ENCODE measurements at places on chromosomes 5 and 9.

DNA sequence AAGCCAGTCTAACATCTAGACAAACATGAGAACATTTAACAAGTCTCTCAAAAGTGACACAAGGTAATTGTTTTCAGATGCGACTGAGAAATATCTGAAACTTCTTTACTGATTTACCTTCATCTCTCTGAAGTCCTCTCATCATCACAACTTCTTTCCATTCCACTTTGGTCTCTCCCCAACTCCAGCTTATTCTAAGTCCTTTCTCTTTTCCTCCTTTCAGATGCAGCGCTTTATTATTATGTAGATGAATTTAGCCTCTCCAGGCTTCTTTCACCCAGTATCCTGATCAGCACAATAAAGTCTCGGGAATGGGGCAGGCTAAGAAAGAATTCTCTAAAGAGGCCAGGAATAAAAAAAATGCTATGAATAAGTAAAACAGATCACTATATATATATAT lies 128.0 kb downstream of the KCTD16 start:
- no peaks in the 10 kb centered on the region for H3K36me3 ChIP-seq
- no peak for DNase-seq
- no peak overlapping the region for H3K27ac ChIP-seq
- H3K4me3 ChIP-seq: no peak overlapping the region
- H3K27me3 ChIP-seq: no peaks in the 10 kb centered on the region

GRCh38 chr9:98146101-98146991 lies 27.3 kb upstream of the TRIM14 start:
- H3K27ac ChIP-seq: peak overlapping the region; percentile 95
- H3K27me3 ChIP-seq: no peaks in the 10 kb centered on the region
- no peak for DNase-seq
- no peak overlapping the region for H3K4me3 ChIP-seq
- H3K4me1 ChIP-seq: peaks cover 69% of the 10 kb centered on the region

DNA sequence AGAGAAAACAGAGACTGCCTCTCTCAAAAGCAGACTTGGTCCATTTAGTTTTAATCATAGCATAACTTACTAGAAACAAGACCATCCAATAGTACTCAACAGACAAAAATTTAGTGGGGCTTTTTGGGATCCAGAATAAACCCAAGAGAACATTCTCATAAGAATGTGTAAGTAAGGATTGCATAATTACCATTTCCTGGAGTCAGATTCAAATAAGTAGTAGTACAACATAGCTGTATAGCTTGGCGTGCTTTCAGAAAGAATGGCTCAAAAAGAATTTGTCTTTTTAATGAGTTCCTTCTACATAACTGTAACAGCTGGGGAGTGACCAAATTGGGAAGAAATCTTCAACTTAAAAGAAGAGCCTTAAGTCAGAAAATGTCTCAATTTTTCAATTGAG lies 145.4 kb downstream of the DENND1A start:
- H3K36me3 ChIP-seq: no peaks in the 10 kb centered on the region
- H3K4me3 ChIP-seq: no peak overlapping the region
- H3K27me3 ChIP-seq: no peaks in the 10 kb centered on the region
- H3K27ac ChIP-seq: no peak overlapping the region

DNA sequence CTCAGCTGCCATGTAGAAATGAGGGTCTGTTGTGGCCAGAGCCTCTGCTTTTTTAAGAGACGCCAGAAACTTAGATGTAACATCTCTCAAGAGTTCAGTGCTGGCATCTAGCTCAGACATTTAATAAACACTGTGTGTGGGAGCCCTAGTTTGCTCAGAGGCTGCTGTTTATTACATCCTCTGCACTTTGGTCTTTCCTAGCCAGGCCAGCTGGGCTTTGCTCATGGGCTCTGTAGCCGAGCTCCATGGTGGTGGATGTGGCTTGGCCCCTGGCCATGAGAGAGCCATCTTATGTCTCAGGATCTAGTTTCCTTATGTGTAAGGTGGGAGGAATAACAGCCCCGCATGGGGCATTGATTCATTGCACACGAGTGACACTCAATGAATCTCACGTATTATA lies 30.0 kb downstream of the ARHGEF37 start:
- no peak for DNase-seq
- no peak overlapping the region for H3K4me3 ChIP-seq
- peaks cover 14% of the 10 kb centered on the region for H3K4me1 ChIP-seq
- no peaks in the 10 kb centered on the region for H3K27me3 ChIP-seq
- peaks cover 63% of the 10 kb centered on the region for H3K36me3 ChIP-seq

DNA sequence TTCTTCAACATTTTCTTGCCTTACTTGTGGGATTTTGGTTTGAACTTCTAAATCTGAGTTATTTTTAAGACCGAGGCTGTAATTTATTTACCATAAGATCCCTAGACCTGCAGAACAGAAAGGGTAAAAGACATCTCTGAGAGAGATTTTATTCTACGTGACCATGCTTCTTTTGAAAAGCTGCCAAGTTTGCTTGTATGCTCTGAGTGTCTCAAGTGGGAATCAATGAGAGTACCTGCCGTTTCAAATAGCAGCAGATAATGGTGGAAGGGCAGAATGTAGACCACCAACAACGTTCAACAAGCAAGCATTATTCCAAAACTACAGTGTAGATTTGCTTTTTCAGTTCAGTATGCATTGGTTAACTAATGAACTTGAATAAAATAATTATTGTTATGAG lies 108.6 kb upstream of the MINAR2 start:
- no peaks in the 10 kb centered on the region for H3K36me3 ChIP-seq
- no peaks in the 10 kb centered on the region for H3K4me1 ChIP-seq
- DNase-seq: no peak
- H3K27ac ChIP-seq: no peak overlapping the region
- no peaks in the 10 kb centered on the region for H3K27me3 ChIP-seq

GRCh38 chr5:181159286-181160151 lies 12.1 kb downstream of the OR2V2 start:
- H3K36me3 ChIP-seq: no peaks in the 10 kb centered on the region
- no peaks in the 10 kb centered on the region for H3K4me1 ChIP-seq
- H3K4me3 ChIP-seq: no peak overlapping the region
- peak overlapping the region; percentile 91 for H3K27ac ChIP-seq
- H3K27me3 ChIP-seq: peaks cover 2% of the 10 kb centered on the region

DNA sequence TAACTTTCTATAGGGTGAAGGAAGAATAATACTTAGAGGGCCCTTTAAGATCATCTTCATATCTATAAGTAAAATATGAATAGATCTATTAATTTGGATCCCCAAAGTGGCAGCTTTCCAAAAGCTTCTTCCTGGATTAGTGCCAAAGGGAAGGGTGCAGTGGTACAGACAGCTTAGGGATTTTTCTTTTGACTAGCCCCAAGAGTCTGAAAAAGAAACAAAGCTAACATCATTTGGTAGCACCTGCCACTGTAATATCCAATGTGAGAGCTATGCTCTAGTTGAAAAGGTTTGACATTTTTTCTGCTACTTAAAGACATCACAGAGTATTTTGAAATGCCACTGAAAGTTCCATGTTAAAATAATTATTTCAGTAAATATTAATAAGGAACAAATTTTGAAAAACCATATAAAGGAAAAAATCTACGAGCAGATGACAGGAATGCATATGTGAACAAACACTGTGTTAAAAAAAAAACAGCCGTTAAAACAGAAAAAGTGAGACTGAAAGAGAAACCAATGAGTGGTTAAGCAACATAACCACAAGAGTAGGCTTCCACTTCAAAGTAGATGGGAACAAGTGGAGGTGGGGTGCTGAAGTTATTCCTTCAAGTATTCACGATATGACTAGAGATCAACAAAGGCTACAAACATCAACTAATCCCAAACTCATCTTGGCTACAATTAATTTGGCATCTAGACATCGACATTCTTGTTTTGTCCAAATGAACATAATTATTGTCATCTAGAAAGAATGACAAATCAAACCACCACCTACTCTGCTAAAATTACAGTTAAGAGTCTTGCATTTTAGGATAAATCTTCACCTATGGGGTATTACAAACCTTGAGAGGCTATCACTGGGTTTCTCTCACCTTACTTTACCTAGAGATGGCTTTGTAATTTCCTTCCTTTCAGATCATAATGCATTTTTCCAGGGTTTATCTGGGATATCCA lies 137.5 kb downstream of the CPLANE1 start:
- H3K4me3 ChIP-seq: no peak overlapping the region
- H3K27me3 ChIP-seq: no peaks in the 10 kb centered on the region
- no peak for DNase-seq
- no peaks in the 10 kb centered on the region for H3K4me1 ChIP-seq

GRCh38 chr5:172712610-172713009 lies 58.4 kb downstream of the DUSP1 start:
- H3K27ac ChIP-seq: no peak overlapping the region
- H3K27me3 ChIP-seq: no peaks in the 10 kb centered on the region
- peaks cover 19% of the 10 kb centered on the region for H3K4me1 ChIP-seq
- H3K4me3 ChIP-seq: no peak overlapping the region
- H3K36me3 ChIP-seq: no peaks in the 10 kb centered on the region
- DNase-seq: no peak

Measured in esophagus squamous epithelium (tissue), 5 donors.